ENCODE measurements at places on chromosomes 16 and 17. TPM values are rescaled to one million over a fixed set of nuclear protein-coding genes. Genes with fewer than 3 reads are reported as not detected.

MEIOC gene
- total RNA-seq: not detected

SARM1 gene
- total RNA-seq: 24.3 TPM

PITPNC1 gene
- 79.5 TPM for total RNA-seq

BAHCC1 gene
- 0.02 TPM for total RNA-seq

- H3K27ac ChIP-seq: peak within 1 kb of the TSS; percentile 95
- peak within 1 kb of the TSS; percentile 91 for H3K4me3 ChIP-seq
- peaks cover 12% of the 10 kb centered on the region for H3K36me3 ChIP-seq
- DNase-seq: peak; percentile 35
Observed at GRCh38 chr16:66988197-66988788, at the start of gene CES4A. CES4A (plus strand) TSS chr16:66988589; CDS start chr16:66988773, 184 bp downstream.

GRCh38 chr16:83995754-83996153 lies 27.7 kb downstream of the NECAB2 start:
- DNase-seq: no peak
- H3K27me3 ChIP-seq: peaks cover 31% of the 10 kb centered on the region
- no peak overlapping the region for H3K27ac ChIP-seq
- no peaks in the 10 kb centered on the region for H3K36me3 ChIP-seq
- no peak overlapping the region for H3K4me3 ChIP-seq
- peaks cover 4% of the 10 kb centered on the region for H3K4me1 ChIP-seq

- H3K27ac ChIP-seq: peak overlapping the region; percentile 90
- H3K4me3 ChIP-seq: peak overlapping the region; percentile 83
- H3K36me3 ChIP-seq: peaks cover 59% of the 10 kb centered on the region
- DNase-seq: peak; percentile 92
- peaks cover 55% of the 10 kb centered on the region for H3K4me1 ChIP-seq
Observed at GRCh38 chr17:35486920-35487732, 38.6 kb upstream of the SLFN13 start.

- no peak overlapping the region for H3K27ac ChIP-seq
- no peak for DNase-seq
- peaks cover 3% of the 10 kb centered on the region for H3K36me3 ChIP-seq
- peaks cover 9% of the 10 kb centered on the region for H3K4me1 ChIP-seq
- H3K4me3 ChIP-seq: no peak overlapping the region
- no peaks in the 10 kb centered on the region for H3K27me3 ChIP-seq
Observed at GRCh38 chr17:51000835-51001638, 119.6 kb downstream of the SPAG9 start.

- no peak overlapping the region for H3K27ac ChIP-seq
- H3K4me3 ChIP-seq: no peak overlapping the region
- H3K27me3 ChIP-seq: peaks cover 13% of the 10 kb centered on the region
Observed at GRCh38 chr17:41498276-41498675, 7.1 kb downstream of the KRT13 start.

DNA sequence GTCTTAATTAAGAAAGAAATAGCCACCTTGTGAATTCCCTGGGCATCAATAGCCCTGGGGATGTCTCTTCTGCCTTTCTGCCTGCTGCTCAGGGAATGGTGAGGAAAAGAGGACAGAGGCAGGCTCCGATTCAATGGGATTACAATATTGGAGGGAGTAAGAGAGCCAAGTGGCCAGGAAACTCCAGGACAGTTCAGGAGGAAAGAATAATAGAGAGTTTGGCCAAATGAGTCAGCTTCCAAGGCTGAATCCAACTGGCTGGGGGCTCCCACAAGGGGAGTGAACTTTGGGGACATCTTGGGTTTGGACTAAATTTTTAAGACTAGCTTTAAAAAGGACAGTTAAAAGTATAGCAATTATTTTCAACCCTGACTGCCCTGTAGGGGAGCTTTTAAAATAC lies 235.8 kb upstream of the ASIC2 start:
- H3K27me3 ChIP-seq: peaks cover 3% of the 10 kb centered on the region
- no peak for DNase-seq
- no peak overlapping the region for H3K27ac ChIP-seq

DNA sequence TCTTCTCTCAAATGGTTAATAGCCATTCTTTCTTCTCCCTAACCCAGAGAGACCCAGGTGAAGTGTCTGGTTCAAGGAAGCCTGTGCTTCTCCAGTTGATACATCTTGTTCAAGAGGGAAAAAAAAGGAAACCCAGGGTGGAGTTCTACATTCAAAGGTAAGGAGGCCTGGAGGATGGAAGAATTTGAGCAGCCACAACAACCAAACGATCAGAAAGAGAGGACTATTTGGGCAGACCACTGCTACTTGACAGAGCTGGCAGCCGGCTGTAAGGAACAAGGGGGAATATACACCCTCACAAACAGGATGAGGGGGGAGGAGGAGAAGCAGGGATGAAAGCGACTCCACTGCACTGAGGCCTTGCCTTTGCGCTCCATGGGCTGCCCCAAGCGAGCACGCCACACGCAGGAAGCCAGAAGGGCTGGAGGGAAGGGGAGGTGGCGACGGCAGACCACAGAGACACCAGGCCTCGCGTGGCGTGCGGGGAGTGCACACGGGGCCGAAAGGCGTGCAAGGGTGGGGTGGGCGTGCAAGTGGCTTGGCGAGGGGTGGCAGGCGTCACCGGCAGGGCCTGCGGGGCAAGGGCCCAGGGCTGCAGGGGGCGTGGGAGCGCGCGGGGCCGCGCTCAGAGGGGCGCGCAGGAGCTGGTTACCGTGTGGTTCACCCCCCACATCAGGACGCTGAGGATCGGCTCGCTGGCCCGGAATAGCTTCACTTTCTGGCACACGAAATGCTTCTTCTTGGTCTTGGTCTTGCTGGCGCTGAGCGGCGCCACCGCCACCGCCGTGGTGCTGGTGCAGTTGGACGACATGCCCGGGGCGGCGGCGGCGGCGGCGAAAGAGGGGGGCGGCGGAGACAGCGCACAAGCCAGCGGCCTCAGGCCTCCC lies 499 bp downstream of the PIP4K2B start:
- no peaks in the 10 kb centered on the region for H3K27me3 ChIP-seq
- peak overlapping the region; percentile 74 for H3K27ac ChIP-seq
- H3K4me3 ChIP-seq: peak overlapping the region; percentile 99
- peaks cover 46% of the 10 kb centered on the region for H3K4me1 ChIP-seq
- H3K36me3 ChIP-seq: peaks cover 4% of the 10 kb centered on the region

DNA sequence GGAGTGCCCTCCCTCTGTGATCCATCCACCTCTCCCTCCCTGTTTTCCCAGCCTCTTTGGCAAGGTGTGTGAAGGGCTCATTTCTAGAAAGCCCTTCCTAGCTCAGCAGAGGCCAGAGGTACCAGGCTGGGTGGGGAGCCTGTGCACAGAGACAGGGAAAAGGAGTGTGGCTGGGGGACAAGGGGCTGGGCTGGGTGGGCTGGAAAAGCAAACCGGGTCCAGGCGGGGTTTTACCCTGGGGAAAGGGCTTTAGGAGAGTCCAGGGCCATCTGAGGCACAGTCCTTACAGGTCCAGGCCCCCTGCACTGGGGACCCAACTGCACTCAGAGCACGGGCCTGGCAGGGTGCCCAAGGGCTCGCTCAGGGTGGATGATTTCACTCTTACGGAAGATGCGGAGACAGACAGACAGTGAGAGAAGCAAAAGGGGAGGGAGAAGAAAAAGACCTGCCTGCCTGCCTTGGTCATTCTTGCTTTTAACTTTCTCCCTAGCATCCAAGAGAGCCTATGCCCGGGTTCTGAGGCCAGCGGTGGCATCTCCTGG lies 7.0 kb downstream of the CRHR1 start:
- H3K27ac ChIP-seq: no peak overlapping the region
- H3K27me3 ChIP-seq: peaks cover 73% of the 10 kb centered on the region
- DNase-seq: no peak

GRCh38 chr16:47018223-47018891 lies 44.9 kb upstream of the DNAJA2 start:
- H3K4me1 ChIP-seq: peaks cover 16% of the 10 kb centered on the region
- no peak overlapping the region for H3K4me3 ChIP-seq
- H3K36me3 ChIP-seq: no peaks in the 10 kb centered on the region
- no peak overlapping the region for H3K27ac ChIP-seq
- H3K27me3 ChIP-seq: no peaks in the 10 kb centered on the region
- DNase-seq: peak; percentile 56

- DNase-seq: no peak
- H3K27ac ChIP-seq: no peak overlapping the region
- H3K27me3 ChIP-seq: peaks cover 19% of the 10 kb centered on the region
- no peak overlapping the region for H3K4me3 ChIP-seq
- no peaks in the 10 kb centered on the region for H3K36me3 ChIP-seq
Observed at GRCh38 chr16:80150978-80151721, 389.6 kb upstream of the DYNLRB2 start.

DNA sequence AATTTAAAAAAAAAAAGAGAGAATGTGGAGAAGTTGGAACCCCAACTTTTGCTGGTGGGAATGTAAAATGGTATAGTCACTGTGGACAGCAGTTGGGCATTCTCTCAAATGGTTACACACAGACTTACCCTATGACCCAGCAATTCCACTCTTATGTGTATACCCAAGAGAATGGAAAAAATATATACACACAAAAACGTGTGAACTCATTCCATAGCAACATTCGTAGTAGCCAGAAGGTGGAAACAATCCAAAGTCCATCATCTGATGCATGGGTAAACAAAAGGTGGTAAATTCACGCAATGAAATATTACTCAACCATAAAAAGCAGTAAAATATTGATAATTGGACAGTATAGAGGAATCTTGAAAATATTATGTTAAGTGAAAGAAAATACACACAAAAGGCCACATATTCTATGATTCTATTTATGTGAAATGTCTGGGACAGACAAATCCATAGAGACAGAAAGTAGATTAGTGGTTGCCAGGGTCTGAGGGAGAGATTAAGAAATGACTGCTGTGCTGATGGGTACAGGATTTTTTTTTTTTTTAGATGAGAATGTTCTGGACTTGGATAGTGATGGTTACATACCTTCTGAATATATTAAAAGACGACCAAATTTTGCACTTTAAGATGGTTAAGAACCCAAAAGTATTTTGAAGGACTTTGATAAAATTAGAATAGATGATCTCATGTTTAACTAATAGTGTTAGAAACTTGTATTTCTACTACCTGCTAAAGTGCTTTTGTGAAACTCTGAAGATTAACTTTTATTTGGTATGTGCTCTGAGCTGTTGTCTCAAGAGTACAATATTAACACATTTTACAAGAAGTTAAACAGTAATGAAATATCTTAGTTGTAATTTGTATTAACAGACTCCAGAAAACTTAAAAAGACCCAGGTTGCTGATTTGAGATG lies 60.9 kb downstream of the MRTFB start:
- H3K27me3 ChIP-seq: no peaks in the 10 kb centered on the region
- DNase-seq: no peak
- H3K4me3 ChIP-seq: no peak overlapping the region
- peaks cover 2% of the 10 kb centered on the region for H3K36me3 ChIP-seq

DNA sequence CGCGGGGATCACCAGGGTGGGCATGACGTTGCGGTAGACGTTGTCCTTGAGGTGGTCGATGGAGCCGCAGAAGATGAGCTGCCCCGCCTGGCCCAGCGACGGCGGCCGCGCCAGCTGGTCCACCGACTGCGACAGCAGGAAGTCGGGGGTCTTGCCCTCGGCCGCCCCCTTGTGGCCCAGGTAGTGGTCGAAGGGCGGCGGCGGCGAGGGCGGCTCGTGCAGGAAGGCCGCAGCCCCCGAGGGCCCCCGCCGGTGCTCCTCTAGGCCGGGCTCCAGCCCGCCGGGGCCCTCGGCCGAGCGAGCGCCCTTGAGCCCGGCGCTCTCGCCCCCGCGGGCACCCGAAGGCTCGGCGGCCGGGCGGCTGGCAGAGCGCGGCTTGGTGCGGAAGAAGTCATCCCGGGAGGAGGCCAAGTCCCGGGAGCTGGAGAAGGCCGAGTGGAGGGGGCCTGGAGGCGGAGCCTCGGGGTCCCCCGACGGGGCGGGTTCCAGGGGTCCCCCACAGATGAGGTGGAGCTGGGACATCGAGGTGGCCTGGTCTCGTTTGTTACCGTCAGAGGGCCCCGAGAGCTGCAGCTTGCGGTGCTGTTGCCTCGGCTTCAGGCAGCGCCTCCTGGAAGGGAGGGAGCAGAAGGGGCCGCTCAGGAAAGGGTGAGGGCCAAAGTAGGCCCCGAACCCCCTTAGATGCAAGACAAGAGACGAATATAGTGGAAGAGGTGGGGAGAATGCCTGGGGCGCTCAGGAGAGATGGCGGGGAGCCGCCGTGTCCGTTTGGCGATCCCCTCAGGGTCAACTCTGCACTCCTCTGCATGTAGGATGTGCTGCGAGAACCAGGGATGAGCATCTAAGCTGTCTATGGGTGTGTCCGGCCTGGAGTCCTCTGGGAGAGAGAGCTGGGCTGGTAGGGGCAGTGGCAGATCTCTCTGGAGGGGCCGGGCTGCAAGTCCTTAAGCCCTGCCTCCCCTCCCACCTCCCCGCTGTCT lies 8.8 kb downstream of the FAM171A2 start:
- H3K27me3 ChIP-seq: no peaks in the 10 kb centered on the region
- peaks cover 3% of the 10 kb centered on the region for H3K36me3 ChIP-seq
- no peaks in the 10 kb centered on the region for H3K4me1 ChIP-seq
- peak; percentile 82 for DNase-seq

DNA sequence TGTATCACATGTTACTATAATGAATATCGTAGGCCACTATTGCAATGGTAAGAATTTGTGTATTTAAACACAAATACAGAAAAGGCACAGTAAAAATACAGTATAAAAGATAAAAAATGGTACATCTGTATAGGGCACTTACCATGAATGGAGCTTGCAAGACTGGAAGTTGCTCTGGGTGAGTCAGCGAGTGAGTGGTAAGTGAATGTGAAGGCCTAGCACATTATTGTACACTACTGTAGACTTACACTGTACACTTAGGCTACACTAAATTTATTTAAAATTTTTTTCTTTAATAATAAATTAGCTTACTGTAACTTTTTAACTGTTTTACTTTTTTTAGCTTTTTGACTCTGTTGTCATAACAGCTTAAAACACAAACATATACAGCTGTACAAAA lies 42.5 kb downstream of the AKAP10 start:
- H3K27me3 ChIP-seq: no peaks in the 10 kb centered on the region
- H3K4me3 ChIP-seq: no peak overlapping the region
- no peak overlapping the region for H3K27ac ChIP-seq
- H3K4me1 ChIP-seq: no peaks in the 10 kb centered on the region
- DNase-seq: no peak

GRCh38 chr16:71426069-71426879 lies 15.6 kb downstream of the TLE7 start:
- peaks cover 9% of the 10 kb centered on the region for H3K4me1 ChIP-seq
- peak overlapping the region; percentile 73 for H3K4me3 ChIP-seq
- H3K36me3 ChIP-seq: no peaks in the 10 kb centered on the region
- H3K27ac ChIP-seq: peak overlapping the region; percentile 85

- H3K36me3 ChIP-seq: no peaks in the 10 kb centered on the region
- H3K4me3 ChIP-seq: no peak overlapping the region
Observed at GRCh38 chr17:46012506-46013079, 13.5 kb downstream of the STH start.

DNA sequence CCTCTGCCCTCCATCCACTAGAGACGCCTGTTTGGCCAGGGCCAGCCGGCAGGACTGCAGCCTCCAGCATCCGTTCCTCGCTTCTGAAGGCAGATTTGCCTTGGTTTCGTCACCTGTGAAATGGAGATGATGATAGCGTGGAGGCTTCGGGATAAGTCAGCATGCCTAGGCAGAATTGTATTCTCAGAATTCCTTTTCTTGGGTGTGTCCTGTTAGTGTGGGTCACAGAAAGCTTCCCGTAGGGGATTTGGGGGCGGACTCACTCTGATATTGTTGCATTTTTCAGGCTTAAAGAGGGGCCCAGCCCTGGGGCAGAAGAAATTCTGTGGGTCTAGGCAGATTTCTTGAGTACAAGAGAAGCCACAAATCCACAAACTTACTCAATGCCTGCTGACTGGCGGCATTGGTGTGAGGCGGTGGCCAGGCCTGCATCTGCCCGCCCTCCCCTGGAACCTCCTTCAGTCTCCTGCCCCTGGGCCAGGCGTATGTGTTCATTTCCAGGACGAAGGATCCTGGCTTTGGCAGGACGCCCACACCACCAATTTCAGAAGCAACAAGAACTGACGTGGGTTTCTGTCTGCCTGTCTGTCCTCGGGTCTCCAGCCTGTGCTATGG lies 17.6 kb downstream of the CCDC42 start:
- H3K4me1 ChIP-seq: no peaks in the 10 kb centered on the region
- DNase-seq: no peak
- no peak overlapping the region for H3K27ac ChIP-seq

All from activated T-cell treated with anti-CD3 and anti-CD28 coated beads, Interleukin-2, amount 50 U/mL, for 72 hours (primary cell).